ENCODE measurements at places on chromosomes 7 and 10.

- no peak for DNase-seq
Measured at GRCh38 chr7:1454542-1454941, 4.7 kb downstream of the MICALL2 start.

GRCh38 chr10:33117230-33117629 lies 159.2 kb upstream of the ITGB1 start:
- DNase-seq: no peak

DNA sequence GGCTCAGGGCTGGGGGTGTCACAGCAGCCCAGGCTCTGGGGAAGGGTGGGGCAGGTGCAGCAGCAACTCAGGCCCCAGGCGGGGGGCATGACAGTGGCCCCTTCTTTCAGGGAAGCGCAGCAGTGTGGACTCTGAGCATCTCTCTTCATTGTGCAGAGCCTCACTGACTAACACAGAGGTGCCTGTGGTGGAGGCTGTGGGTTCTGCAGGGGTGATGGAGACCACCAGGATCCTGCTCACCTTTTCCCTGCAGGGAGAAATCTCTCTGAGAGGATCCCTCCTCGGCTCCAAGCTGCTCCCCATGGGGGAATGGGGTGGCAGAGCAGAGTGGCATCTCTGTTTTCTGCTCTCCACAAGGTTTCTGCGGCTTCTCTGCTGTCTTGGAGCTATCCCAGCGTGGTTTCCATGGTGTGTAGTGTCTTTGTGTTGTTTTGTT lies 37.8 kb upstream of the SHH start:
- no peak for DNase-seq

DNA sequence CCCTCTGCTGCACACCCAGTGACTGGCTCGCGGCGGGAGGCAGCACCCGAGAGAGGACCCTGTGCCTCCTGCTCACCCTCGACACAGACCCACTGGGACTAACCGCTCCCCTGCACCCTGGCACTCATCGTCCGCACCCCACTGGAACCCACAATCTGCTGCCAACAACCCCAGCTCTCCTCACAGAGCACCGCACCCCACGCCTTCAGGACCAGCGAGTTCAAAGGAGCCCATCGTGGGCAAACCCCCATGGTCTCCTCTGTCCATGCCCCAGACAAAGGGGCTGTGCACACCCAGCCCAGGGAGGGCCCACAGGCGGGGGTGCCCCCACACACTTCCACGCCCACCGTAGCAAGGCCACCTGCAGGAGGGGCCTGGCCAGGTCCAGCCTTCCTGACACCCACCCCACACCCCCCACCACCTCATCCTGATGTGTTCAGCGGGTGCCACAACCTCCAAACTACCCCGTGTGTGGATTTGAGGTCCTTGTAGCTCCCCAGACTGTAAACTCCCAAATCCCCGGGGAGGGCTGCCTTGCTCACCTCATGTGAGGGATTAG lies 14.0 kb downstream of the RASGEF1A start:
- no peak for DNase-seq

- DNase-seq: no peak
Measured at GRCh38 chr7:30660331-30661255, 21.7 kb downstream of the CRHR2 start.

DNA sequence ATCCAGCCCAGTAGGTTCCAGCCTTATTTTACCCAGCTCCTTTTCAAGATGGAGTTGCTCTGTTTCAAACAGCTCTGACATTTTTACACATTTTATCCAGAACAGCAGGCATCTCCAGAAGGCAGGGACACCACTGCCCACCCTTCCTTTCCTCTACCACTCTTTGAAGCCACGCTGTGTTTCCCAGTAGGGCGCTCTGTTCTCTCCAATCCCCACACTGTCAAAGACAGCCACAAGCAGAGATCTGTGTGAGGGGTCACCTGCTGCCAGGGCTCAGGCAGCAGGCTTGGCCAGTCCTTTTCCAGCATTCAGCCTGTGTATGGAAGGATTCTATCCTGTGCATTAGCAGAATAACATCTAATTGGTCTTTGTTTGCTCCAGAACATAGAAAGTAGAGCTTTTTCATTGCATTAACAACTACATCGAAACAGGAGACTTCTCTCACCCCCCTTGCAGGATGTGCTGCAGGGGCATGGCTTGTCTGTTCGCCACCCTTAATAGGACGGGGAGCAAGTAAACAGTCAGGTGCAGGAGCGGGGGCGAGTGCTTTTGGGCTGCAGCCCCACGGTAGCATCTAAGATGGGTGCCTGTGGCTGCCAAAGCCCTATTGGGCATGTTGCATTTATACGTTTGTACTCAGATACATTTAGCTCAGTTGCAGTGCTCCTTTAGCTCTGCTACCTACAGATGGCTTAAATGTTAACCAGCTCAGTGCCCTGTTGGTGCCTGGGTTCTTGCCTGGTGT lies 326.1 kb downstream of the GALNT17 start:
- DNase-seq: no peak

DNA sequence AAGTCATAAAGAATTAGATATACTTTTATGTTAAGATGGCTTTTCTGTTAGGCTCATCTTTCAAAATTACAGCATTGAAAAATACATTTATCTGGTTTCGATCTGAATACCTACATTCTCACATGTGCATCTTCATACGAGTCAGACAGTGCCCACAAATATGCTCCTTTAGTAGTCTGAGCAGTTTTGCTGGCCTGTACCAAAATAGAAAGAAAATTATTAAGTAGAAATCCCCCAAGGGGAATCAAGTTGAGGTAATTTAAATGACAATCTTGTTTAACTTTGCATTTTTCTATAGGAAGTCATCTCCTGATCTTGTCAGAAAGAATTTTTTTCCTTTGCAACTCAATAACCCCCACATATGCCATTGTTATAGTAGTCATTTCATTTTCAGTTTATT lies 287.4 kb upstream of the SEMA3D start:
- DNase-seq: no peak

DNA sequence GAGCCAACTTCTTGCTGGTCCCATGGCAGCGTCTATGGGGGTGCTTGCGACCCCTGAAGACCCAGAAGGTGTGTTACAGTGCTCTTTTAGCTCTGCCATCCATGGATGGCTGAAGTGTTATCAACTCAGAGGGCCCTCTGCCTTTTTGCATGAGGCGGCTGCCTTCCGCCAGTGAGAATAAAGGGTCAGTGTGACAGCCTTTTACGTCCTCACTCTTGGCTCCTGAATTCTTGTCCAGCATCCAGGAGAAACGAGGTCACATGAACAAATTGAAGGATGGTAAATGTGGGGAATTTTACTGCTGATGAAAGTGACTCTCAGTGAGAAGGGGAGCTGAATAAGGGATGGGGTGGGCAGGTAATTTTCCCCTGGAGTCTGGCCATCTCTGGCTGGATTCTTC lies 24.1 kb downstream of the SSMEM1 start:
- DNase-seq: no peak

DNA sequence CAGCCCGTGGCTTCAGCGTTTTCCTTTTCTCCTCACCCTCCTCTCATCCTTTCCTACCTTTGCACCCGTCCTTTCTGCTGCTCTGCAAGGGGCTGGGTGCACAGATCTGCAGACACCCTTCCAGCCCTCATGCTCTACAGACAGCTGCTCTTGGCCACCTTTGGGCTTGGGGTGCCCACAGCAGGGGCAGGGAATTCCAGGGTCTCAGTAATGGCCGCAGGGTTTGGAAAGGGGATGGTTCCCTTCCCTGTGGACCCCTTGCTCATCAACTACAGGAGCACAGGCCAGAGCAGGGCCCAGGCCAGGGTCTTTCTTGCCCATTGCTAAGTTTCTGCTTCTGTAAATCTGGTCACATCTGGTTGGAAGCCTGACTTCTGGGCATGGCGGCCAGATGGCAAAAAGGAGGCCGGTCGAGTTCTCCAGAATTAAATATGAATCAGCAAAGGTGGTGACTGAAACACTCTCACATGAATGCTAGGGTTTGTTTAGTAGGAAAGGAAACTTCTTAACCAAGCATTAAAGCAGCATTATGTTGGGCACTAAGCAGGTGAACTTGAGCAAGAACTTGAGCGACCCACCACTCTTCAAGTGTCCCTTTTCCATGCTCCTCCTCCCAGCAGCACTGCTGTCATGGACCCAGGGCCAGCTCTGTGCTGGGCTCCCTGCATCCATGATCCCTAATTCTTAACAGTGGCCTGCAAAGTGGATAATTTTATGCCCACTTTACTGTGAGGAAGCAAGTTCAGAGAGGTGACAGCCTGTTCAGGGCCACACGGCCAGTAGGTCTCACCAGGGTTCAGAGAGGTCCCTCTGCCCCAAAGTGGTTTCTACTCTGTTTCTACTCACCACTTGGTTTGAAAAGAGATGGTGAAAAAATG lies 1.5 kb downstream of the ECHDC3 start:
- DNase-seq: no peak

DNA sequence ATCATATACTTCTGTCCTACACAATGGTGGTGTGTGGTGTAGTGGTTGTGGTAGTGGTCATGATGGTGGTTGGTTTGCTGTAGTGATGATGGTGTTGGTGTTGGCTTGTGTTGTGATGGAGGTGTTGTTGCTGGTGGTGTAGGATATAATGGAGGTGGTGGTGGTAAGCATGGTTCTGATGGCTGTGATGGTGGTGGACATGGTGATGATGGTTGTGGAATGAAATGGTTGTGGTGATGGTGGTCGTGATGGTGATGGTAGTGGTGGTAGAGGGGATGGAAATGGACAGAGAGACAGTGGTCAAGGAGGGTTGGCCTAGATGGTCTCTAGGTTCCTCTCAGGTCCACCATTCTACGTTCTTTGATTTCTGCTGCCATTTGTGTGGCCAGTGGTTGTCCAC lies 44.7 kb downstream of the FAM241B start:
- DNase-seq: no peak

DNA sequence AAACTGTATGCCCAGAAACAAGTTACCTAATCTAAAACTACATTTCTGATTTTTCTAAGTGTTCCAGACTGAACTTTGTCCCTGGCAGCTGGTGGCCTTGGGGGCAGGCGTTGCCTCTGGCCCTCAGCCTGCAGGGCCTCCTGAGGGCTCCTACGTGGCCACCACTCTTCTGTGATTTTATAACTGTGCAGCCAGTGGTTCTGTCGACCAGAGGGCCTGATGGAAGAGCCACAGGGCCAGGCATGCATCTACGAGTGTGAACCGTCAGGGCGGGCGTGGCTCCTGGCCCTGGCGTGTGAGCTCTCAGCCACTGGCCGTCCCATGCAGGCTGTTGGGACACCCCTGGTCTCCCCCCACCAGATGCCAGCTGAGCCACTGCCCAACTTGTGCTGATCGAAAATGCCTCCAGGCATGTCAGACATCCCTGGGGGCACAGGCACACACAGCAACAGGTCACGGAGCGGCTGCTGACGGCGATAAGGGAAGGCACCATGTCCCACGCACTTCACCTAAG lies 173.4 kb downstream of the ZMYND11 start:
- no peak for DNase-seq

GRCh38 chr7:90958647-90959046 lies 305.6 kb upstream of the FZD1 start:
- DNase-seq: no peak

GRCh38 chr7:102387064-102387463 lies 9.1 kb upstream of the PRKRIP1 start:
- no peak for DNase-seq

GRCh38 chr10:95502377-95502776 lies 58.8 kb downstream of the SORBS1 start:
- no peak for DNase-seq

DNA sequence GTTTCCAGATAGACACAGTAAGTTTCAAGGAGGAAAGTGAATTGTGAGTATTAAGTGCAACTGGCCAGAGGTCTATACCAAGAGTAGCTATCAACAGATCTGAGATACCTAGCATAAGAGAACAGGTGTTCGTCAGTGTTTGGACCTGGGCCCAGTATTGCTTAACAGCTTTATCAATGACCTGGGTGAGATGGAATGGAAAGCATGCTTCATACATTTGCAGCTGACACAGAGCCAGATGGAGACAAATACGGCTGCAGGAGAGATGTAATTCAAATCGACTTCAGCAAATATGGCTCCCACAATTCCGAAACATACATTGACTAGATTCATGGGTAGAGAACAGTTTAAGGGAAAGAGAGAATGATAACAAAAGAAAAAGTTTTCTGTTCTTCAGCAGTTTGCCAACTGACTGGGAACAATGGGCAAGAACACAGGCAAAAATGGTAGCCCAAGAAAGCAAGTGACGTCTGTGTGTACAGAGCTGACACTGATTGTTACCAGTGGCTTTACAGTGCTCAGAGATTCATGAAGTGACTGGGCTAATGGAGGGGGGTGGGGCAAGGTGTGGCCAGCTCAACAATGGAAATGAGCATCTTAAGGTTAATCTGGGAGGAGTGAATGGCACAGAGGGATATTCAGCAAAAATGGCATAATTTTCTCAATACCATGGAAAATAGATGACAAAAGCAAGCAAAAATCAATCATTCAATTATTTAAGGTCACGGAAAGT lies 28.0 kb upstream of the COBL start:
- no peak for DNase-seq

DNA sequence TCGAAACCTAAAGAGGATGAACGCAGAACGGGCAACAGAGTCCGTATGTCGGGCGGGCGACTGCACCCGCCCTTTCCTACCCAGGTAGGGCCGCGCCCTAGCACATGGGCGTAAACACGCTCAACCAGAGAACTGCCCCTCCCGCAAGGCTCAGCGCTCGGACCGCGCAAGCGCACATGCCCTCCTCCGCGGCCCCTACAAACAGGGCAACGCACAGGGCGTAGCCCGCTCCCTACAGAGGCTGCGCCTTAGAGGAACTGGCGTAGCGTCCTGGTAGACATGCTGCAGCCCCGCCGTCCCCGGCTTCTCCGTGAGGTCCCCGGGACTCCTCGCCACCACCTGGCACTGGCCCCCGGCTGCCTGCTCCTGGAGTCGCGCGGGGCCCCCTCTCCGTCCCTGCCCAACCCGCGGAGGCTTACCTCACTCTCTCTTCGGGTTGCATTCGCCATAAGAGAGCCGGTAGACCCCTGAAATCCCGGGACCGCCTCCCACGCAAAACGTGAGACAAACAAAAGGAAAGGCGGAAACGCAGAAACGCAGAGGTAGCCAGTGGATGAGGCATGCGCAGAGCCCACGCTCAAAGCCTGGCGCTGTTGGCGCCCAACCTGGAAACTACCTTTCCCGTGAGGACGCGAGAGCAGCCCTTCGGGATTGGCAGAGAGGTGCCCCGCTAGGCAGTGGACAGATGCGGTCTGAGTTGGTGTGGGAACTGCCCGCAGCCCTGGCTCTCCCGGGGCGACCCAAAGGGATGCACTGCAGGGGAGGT lies at the start of gene ZNF33B:
ZNF33B (minus strand) TSS at position 516 of the 766 bp plus-strand sequence. CDS start 1,642 bp downstream, outside the sequence.
- DNase-seq: peak; percentile 91

- no peak for DNase-seq
Measured at GRCh38 chr10:49040601-49041000, 74.7 kb downstream of the VSTM4 start.

DNA sequence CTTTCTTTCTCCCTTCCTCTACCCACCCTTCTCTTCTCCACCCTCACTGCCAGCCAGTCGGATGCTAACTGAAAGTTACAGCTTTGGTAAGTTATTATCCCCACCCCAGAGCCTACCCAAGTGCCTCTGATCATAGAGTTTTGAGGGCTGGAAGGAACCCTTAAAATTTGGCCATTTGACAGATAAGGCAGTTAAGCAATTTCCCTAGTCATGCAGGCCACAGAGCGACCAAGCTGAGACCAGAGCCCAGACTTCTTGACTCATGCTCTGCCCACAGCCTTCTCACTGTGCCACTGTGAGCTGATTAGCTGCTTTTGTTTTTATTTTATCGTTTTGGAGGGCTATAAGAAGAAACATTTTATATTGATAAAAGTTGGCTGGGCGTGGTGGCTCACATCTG lies 17.2 kb downstream of the SAP25 start:
- DNase-seq: no peak

- no peak for DNase-seq
Measured at GRCh38 chr10:103763374-103764202, 91.8 kb downstream of the SH3PXD2A start.

Measured in activated T-cell treated with anti-CD3 and anti-CD28 coated beads for 48 hours (primary cell).